ENCODE measurements at places on chromosomes 3 and 15. TPM values are rescaled to one million over a fixed set of nuclear protein-coding genes. Genes with fewer than 3 reads are reported as not detected.

- no peak for DNase-seq
These were observed 122.5 kb downstream of the MDFIC2 start for GRCh38 chr3:70189884-70190473.

DNA sequence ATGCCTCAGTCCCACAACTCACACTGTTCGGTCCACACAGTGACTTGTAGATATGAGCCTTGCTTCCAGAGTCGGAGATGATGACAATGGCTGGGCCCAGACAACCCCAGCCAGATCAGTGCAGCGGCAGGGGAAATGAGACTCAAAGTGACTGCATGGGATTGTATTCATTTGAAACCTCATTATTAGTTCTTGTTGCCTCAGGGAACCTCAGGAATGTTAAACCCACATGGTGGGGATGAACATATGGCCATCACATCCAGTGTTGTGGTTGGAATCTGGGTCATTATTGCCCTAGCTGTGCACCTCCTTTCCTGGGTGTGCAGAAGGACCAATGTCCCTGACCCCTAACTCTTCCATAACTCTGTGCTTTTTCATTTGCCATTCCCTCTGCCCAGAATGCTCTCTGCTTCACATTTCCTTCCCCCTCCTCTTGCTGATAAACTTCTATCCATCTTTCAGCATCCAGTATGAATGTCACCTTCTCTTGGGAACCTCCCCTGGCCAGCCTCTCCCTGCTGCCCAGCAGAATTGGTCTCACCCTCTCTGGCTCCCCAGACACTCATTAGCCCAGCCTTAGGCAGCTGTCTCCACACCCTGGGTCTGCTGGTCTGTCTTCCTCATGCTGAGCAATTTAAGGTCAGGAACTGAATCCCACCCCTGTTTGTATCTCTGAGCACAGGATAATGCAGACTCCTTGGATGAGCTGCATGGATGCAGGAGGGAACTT lies 67.0 kb upstream of the TNFAIP8L3 start:
- DNase-seq: no peak

VPS33B gene
- 20.9 TPM for total RNA-seq

UCN2 gene
- 0.13 TPM for total RNA-seq

Data from activated T-cell treated with anti-CD3 and anti-CD28 coated beads, Interleukin-2, amount 50 U/mL, for 4 hours (primary cell).